ENCODE measurements at places on chromosomes 7 and 10. TPM values are rescaled to one million over a fixed set of nuclear protein-coding genes. Genes with fewer than 3 reads are reported as not detected.

The ZNF736 gene
- 9.4 TPM for total RNA-seq

The NRCAM gene
- 0.50 TPM for total RNA-seq

The NPFFR1 gene
- not detected for total RNA-seq

The AGR2 gene
- total RNA-seq = not detected

All from smooth muscle cell of trachea (primary cell).